ENCODE measurements at places on chromosomes 6 and 20. TPM values are rescaled to one million over a fixed set of nuclear protein-coding genes. Genes with fewer than 3 reads are reported as not detected.

Gene OR2H1
- not detected for total RNA-seq

Gene RPS6KA2
- total RNA-seq, result 113 TPM

Gene SNPH
- 10.0 TPM for total RNA-seq

Gene CSE1L
- total RNA-seq, result 53.9 TPM

Gene SALL4
- total RNA-seq, result 3.5 TPM

Gene SLC2A10
- 47.4 TPM for total RNA-seq

Gene RSPO3
- total RNA-seq, result 1.8 TPM

Gene RIN2
- total RNA-seq, result 55.7 TPM

Gene CPXM1
- 0.88 TPM for total RNA-seq

Gene FHL5
- total RNA-seq, result not detected

Gene MATN4
- not detected for total RNA-seq

Gene SCRT2
- total RNA-seq, result not detected

Gene CRIP3
- 0.59 TPM for total RNA-seq

Measured in osteoblast (primary cell).